ENCODE measurements at places on chromosomes 5 and 9.

DNA sequence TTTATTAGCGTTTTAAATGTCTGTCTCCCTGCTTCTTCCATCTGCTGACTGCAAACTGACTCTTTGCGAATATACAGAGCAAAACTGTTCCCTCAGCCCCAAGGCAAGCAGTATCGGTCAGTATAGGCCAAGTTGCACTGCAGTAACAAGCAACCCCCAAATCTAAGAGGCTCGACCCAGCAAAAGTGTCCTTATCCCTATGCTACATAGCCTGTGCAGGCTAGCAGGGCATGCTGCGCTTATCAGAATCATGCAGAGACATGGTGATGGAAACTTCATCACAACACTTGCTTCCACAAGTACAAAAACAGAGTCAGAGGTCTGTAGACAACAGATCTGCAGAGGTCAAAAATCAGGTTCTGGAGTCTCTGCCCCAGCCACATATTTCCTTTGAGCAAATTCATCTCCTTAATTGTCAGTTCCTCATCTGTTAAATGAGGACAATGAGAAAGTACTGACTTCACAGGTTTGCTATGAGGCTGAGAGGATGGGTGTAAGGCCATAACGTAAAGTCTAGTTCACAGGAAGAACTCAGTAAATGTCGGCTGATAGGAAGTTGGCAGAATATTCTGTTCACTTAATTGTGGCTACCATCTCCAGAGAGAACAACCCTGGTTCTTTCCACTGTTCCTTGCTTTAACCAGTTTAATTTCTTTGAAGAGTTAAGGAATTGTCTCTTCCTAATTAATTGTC, 9.6 kb upstream of the IL17B start:
- no peak for DNase-seq

GRCh38 chr5:15545082-15545481, 45.1 kb downstream of the FBXL7 start:
- no peak for DNase-seq

- no peak for DNase-seq
Observed at GRCh38 chr5:107949688-107950341, 279.1 kb upstream of the EFNA5 start.

GRCh38 chr5:157290156-157290980, 24.4 kb downstream of the CYFIP2 start:
- peak; percentile 46 for DNase-seq

DNA sequence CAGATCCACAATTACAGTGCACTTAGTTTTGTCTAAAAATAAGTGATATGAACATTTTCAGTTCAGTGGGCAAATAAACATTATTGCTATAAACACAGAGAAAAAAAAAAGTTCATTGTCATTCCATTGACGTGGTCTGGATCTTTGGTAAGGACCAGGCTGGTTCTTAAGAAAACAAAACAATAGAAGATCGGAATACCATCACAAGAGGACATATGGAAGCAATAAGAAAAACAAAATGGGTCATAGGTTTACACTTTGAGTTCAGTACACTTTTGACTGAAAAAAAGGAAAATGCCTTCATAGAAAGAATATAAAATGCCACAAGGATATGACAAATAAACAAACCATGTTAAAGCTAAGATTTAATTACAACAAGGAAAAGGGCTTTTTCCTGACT, 289.5 kb upstream of the TYRP1 start:
- no peak for DNase-seq

- peak; percentile 25 for DNase-seq
Observed at GRCh38 chr5:86909418-86910295, 291.9 kb downstream of the COX7C start.

- no peak for DNase-seq
Observed at GRCh38 chr5:155460501-155460931, 447.0 kb downstream of the KIF4B start.

DNA sequence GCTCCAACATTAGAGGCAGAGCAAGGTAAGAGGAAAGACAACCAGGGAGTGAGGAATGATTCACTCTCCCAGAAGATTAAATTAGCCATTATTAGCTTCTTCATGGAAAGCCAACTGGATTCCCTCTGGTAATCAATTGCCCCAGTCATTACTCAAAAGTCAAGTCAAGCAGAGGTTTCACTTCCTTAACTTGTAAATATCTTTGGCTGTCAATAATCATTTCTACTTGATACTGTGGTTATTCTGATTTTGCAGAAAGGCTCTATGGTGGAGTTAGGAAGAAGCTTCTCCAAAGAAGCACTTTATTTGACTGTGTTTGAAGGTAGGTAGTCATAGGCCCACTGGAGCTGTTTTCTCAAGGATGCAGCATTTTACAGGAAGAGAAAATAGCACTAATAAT, 78.0 kb downstream of the JAKMIP2 start:
- no peak for DNase-seq

DNA sequence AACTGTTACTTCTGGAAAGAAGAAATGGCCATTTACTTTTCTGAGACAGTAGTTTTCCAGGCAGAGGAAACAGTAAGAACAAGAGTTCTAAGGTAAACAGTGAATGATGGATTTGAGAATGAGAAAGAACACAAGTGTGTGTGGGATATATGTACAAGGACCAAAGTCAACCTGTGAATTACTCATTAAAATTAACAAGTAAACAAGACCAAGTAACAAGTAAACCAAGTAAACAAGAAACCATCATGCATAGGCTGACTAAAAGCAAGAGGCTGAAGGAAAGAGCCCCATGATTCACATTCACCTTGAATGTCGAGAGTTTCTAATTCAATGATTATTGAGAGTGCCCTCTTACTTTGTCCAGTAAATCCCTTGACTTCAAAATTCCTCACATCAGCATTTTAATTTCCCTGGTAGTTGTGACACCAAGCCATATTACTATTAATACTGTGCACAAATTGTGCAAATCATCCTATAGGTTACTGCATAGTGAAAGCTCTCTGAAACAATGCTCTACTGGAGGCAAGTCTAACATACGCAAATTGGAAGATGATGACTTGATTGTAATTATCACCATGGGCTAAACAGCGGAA, 9.8 kb upstream of the MARCOL start:
- DNase-seq = no peak

DNA sequence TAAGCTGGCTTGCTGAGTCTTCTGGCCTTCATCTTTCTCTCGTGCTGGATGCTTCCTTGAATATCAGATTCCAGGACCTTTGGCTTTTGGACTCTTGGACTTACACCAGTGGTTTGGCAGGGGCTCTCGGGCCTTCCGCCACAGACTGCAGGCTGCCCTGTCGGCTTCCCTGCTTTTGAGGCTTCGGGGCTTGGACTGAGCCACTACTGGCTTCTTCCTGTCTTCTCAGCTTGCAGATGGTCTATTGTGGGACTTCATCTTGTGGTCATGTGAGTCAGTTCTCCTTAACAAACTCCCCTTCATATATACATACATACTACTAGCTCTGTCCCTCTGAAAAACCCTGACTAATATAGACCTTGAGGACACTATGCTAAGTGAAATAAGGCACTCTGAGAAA, 78.3 kb upstream of the SSBP2 start:
- DNase-seq = no peak

GRCh38 chr5:81853030-81853357, 102.1 kb upstream of the SSBP2 start:
- DNase-seq = no peak

GRCh38 chr5:177372910-177373309, 11.3 kb upstream of the SLC34A1 start:
- DNase-seq = no peak

DNA sequence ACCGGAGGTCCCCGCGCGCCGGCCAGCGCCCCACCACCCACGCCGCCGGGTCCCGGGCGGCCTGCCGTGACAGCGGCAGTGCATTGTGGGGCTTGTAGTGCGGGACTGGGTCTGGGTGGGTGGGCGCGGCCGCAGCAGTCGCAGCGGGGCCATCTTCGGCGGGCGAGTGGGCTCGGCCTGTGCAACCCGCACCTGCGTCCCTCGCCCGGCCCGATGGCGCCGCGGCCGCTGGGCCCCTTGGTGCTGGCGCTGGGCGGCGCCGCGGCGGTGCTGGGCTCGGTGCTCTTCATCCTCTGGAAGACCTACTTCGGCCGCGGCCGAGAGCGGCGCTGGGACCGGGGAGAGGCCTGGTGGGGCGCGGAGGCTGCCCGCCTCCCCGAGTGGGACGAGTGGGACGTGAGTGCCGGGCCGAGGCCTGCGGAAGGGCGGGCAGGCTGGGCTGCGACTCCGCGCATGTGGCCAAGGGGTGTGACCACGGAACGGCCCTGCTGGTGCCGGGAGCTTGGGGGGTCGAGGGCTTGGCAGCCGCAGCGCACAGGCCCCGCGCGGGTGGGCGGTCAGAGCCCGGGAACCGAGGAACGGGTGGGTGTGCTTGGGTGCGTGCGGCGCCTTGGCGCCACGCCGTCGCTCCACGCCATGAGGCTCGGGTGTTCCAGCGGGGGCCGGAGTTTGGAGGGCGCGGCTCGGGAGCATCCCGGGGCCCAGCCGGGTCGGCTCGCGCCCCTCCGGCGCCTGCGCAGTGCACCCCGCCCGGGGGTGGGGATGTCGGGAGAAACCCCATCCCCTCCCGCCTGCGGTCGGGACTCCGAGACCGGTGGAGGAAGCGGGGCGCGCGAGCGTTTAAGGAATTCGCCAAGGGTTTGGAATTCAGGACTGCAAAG, at the start of gene ARL10:
ARL10 (plus strand) TSS at position 137 of the 881 bp plus-strand sequence; CDS start at position 214, 77 bp downstream.
- peak; percentile 91 for DNase-seq

DNA sequence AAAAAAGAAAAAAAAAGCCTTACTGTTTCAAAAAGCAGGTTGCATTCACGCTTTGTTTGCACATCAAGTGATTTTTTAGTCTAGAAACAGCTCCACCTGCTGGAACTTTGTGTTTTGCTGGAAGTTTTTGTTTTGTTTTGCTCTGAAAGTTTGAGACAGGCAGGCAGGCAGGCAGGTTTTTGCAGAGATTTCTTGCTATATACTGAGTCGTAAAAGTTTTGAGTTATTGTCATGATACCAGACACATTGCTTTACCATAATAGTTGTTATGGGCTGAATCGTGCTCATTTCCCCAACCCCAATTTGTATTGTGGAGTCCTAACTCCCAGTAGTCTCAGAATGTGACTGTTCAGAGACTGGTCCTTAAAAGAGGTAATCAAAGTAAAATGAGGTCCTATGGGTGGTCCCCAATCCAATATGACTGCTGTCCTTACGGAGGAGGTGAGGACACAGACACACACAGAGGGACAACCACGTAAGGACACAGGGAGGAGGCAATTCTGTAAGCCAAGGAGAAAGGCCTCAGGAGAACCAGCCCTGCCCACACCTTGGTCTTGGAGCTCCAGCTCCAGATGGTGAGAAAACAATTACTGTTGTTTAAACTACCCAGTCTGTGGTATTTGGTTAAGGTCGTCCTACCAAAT, 20.9 kb downstream of the OR2Y1 start:
- peak; percentile 36 for DNase-seq

- no peak for DNase-seq
Observed at GRCh38 chr9:90018688-90019087, 413.9 kb downstream of the GADD45G start.

- DNase-seq = no peak
Observed at GRCh38 chr5:10536931-10537579, 26.8 kb upstream of the ANKRD33B start.
